HCT116 (cell line): ENCODE measurements at places on chromosomes 16 and 17. TPM values are rescaled to one million over a fixed set of nuclear protein-coding genes. Genes with fewer than 3 reads are reported as not detected.

DNA sequence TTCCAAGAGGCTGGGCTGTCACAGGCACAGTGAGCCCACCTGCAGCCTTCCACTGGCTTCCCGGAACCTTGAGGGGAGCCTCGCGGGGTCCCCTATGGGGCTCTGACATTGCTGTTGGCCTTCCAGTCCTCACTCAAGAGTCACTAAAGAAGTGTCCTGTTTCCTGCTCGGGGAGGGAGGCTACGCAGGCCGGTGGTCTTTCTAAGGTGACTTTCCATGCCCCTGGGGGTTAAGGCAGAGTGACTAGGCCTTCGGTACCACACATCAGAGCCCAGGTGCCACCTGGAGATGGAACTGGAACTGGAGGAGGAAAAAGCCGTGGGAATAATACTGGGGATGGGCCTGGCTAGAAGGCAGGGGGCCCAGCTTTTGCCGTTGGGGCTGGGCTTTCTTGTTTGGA lies 72.1 kb downstream of the IL21R start:
- no peak overlapping the region for H3K4me3 ChIP-seq
- no peak overlapping the region for H3K27ac ChIP-seq
- no peaks in the 10 kb centered on the region for H3K4me1 ChIP-seq
- H3K36me3 ChIP-seq: peaks cover 56% of the 10 kb centered on the region; the same call in 1 of the 2 replicates

The PRCD gene
- total RNA-seq: not detected

- DNase-seq: peak; percentile 61
- no peaks in the 10 kb centered on the region for H3K27me3 ChIP-seq
- no peak overlapping the region for H3K4me3 ChIP-seq
- H3K4me1 ChIP-seq: peaks cover 8% of the 10 kb centered on the region; the same call in 1 of the 2 replicates
- H3K27ac ChIP-seq: no peak overlapping the region; the same call in 1 of the 2 replicates
- peaks cover 26% of the 10 kb centered on the region for H3K36me3 ChIP-seq
Measured at GRCh38 chr16:15874745-15875314, 13.6 kb downstream of the CEP20 start.

DNA sequence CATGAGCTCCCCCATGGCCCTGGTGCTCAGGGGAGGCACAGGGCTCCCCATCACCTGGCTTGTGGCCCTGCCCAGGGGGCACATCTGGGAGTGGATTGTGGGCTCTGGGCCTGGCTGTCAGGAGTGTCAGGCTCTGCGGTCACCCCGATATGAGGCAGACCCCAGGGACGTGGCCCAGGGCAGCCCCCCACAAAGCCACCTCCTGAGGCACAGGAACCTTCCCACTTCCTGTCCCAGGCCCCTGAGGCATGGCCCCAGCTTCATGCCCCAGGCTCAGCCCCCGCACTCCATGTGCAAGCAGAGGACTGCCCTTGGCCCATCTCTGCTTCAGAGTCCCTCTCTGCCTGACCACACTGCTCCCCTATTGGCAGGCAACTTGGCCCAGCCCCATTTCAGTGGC lies 160.3 kb downstream of the PCTP start:
- no peak overlapping the region for H3K4me3 ChIP-seq
- no peaks in the 10 kb centered on the region for H3K4me1 ChIP-seq
- no peaks in the 10 kb centered on the region for H3K36me3 ChIP-seq
- DNase-seq: no peak
- H3K27ac ChIP-seq: no peak overlapping the region

DNA sequence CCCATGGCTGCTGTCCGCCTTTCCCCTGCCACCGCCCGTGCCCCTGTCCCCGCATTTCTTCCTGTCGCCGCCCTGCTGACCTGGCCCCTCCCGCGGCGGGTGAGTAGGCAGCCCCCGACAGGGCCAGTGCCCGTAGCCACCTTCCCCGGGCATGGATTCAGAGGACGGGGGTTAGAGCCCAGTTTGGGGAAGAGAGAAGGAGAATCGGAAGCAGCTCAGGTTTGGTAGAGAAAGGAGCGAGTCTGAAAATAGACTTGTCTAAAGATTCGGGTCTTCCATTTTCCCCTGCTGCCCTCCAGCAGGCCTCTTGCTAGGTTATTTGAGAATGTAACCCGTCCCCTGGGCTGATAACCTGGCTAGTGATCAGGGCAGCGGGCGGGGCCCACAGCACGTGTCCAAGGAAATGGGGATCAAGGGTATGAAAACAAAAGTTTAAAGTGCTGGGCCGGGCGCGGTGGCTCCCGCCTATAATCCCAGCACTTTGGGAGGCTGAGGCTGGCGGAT lies 7.9 kb upstream of the CLDN9 start:
- peaks cover 58% of the 10 kb centered on the region for H3K4me1 ChIP-seq
- peak overlapping the region; percentile 60 for H3K4me3 ChIP-seq
- no peak overlapping the region for H3K27ac ChIP-seq
- H3K36me3 ChIP-seq: no peaks in the 10 kb centered on the region
- DNase-seq: no peak

- H3K4me1 ChIP-seq: no peaks in the 10 kb centered on the region
- no peak overlapping the region for H3K27ac ChIP-seq
- no peak overlapping the region for H3K4me3 ChIP-seq
- H3K27me3 ChIP-seq: peaks cover 46% of the 10 kb centered on the region; the same call in 1 of the 2 replicates
- no peaks in the 10 kb centered on the region for H3K36me3 ChIP-seq
- DNase-seq: no peak
Measured at GRCh38 chr17:77679589-77679988, 278.9 kb upstream of the TNRC6C start.

The ULK2 gene
- 12.7 TPM for total RNA-seq

- H3K4me3 ChIP-seq: no peak overlapping the region
- DNase-seq: peak; percentile 42
- peaks cover 42% of the 10 kb centered on the region for H3K36me3 ChIP-seq
- H3K4me1 ChIP-seq: peaks cover 34% of the 10 kb centered on the region
- H3K27ac ChIP-seq: peak overlapping the region; percentile 45; the same call in 1 of the 2 replicates
- no peaks in the 10 kb centered on the region for H3K27me3 ChIP-seq
Measured at GRCh38 chr16:71927383-71927782, 32.1 kb downstream of the IST1 start.

DNA sequence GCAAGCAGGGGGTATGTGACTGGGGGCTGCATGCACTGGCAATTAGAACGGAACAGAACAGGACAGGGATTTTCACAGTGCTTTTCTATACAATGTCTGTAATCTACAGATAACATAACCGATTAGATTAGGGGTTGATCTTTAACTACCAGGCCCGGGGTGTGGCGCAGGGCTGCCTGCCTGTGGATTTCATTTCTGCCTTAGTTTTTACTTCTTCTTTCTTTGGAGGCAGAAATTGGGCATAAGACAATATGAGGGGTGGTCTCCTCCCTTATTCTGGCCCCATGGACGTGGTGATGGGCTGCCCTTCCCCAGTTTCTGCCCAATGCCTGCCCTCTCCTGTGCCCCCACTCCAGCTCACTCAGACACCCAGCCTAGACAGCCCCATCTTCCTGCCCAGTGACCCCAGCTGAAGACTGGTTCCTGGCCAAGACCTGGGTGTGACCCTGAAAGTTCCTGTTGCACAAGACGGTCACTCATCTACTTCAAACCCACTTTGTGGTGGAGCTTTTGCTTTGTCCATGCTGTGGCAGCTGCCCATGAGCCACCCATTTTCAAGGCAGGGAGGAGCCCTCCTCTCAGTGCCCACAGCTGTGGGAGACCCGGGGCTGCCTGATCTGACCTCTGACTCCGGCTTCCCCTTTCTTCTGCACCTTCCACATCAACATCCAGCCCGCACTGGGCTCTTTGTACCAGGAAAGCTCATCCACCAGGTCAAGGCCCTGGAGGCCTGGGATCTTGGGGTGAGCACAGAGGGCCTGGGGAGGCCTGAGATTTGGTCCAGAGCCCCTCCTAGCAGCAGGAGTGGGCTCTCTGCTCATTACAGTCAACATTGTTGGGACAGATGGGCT lies 18.6 kb downstream of the ALOX12B start:
- no peak overlapping the region for H3K27ac ChIP-seq
- DNase-seq: no peak
- H3K27me3 ChIP-seq: peaks cover 3% of the 10 kb centered on the region; the same call in 1 of the 2 replicates
- peaks cover 9% of the 10 kb centered on the region; the same call in 1 of the 2 replicates for H3K4me1 ChIP-seq
- H3K36me3 ChIP-seq: no peaks in the 10 kb centered on the region
- H3K4me3 ChIP-seq: no peak overlapping the region

- H3K36me3 ChIP-seq: no peaks in the 10 kb centered on the region
- no peak for DNase-seq
- peaks cover 19% of the 10 kb centered on the region for H3K4me1 ChIP-seq
- H3K4me3 ChIP-seq: no peak overlapping the region
Measured at GRCh38 chr17:77006971-77007649, 133.7 kb upstream of the SEC14L1 start.

DNA sequence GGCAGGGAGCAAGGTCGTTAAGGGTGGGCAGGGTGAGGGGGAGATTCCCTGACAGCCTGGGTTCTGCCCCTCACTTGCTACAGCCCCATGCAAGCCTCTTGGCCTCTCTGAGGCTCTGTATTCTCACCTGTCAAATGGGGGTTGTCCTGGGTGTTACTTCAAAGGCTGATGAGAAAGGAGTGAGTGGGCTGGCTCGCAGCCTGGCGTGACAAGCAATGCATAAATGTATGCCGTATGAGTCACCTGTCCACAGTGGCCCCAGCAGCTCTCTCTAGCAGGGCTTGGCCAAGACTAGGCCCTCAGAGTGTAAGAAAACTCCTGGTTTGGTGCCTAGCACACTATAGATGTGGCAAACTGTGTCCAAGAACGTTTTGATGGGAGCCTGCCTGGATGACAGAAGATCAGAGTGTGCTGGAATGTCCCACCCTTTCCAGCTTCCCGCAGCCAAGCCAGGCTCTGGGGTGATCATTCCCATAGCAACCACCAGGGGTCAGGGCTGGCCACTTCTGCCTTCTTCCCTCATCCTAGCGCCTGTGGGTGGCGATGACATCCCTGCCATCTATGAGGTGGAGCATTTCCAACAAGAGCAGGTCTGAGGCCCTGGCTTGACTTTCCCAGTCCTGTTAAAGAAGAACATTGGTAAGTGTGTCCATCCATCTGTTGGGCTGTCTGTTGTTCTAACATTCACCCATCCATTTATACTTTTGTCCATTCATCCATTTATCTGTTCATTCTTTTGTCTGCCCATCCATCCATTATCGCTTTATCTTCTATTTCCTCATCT lies 37.2 kb upstream of the ADGRG1 start:
- H3K4me1 ChIP-seq: peaks cover 21% of the 10 kb centered on the region
- peak; percentile 76 for DNase-seq
- no peaks in the 10 kb centered on the region for H3K36me3 ChIP-seq

DNA sequence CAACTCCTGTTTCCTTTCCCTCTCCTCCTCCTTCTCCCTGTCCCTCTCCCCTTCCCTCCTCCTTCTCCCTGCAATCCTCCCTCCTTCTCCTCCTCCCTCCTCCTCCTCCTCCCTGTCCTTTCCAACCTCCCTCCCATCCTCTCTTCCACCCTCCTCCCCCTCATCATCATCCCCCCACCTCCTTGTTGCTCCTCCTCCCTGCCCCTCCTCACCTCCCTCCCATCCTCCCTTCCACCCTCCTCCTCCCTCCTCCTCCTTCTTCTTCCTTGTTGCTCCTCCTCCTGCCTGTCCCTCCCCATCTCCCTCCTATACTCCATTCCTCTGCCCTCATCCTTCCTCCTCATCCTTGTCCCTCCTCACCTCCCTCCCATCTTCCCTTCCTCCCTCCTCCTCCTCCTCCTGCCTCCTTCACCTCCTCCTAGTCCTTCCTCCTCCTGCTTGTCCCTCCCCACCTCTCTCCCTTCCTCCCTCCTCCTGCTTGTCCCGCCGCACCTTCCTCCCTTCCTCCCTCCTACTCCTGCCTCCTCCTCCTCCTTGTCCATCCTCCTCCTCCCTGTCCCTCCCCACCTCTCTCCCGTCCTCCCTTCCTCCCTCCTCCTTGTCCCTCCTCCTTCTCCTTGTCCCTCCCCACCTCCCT lies 222.5 kb downstream of the IRF8 start:
- no peaks in the 10 kb centered on the region for H3K4me1 ChIP-seq
- H3K27ac ChIP-seq: no peak overlapping the region
- H3K27me3 ChIP-seq: peaks cover 56% of the 10 kb centered on the region
- DNase-seq: no peak
- H3K36me3 ChIP-seq: no peaks in the 10 kb centered on the region

- H3K4me3 ChIP-seq: no peak overlapping the region
- peaks cover 18% of the 10 kb centered on the region; the same call in 1 of the 2 replicates for H3K4me1 ChIP-seq
- H3K27me3 ChIP-seq: no peaks in the 10 kb centered on the region
Measured at GRCh38 chr16:81450783-81451491, 6.3 kb downstream of the CMIP start.

The OTOP2 gene
- not detected for total RNA-seq

GRCh38 chr16:75308011-75308410 lies 56.6 kb upstream of the BCAR1 start:
- no peak overlapping the region for H3K4me3 ChIP-seq
- peaks cover 66% of the 10 kb centered on the region for H3K4me1 ChIP-seq
- H3K36me3 ChIP-seq: peaks cover 5% of the 10 kb centered on the region; the same call in 1 of the 2 replicates

DNA sequence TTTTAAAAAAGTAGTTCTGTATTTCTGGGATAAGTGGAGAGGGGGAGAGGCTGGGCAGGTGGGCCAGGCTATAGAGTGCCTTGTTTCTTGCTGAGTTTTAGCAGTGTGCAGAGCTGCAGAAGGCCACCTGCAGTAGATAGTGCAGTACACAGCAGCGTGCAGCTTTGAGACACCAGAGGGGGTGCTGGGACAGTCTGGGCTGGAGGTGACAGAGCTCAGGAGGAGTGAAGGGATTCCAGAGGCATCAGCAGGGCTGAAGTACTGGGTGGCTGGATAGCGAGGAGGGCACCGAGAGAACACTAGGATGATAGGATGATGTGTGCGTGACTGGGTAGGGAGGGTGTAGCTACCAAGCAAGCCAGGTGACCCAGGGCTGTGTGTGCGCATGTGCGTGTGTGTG lies 26.6 kb downstream of the LCMT1 start:
- H3K36me3 ChIP-seq: peaks cover 22% of the 10 kb centered on the region
- H3K27me3 ChIP-seq: no peaks in the 10 kb centered on the region
- DNase-seq: no peak
- no peaks in the 10 kb centered on the region for H3K4me1 ChIP-seq

DNA sequence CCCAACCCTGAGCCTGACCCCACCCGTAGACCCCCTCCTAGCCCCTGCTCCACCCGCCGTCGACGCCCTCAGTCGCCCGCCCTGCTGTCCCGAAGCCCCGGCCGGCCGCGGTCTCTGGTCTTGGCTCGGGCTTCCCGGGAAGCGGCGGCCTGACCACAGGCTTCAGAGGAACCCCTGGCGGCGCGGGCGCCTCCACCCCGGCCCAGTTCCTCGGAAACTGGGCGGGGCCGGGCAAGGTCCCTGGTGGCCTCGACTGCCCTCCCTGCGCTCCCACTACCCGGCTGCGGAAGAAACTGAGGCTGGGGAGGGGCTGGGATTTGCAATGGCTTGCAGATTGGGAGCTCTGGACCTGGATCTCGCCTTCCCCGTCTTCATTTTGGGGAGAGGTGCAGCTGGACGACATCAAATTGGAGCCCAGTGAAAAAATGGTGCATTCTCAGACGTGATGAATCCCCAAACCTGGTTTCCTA lies 692 bp upstream of the SOCS1 start:
- peak overlapping the region; percentile 79 for H3K4me3 ChIP-seq
- DNase-seq: no peak
- peak overlapping the region; percentile 85 for H3K27ac ChIP-seq
- H3K27me3 ChIP-seq: no peaks in the 10 kb centered on the region
- H3K36me3 ChIP-seq: no peaks in the 10 kb centered on the region

The KRT33B gene
- not detected for total RNA-seq
